ENCODE measurements at places on chromosomes 3 and 15.

GRCh38 chr3:176447369-176447768, 749.9 kb downstream of the TBL1XR1 start:
- DNase-seq, result no peak

DNA sequence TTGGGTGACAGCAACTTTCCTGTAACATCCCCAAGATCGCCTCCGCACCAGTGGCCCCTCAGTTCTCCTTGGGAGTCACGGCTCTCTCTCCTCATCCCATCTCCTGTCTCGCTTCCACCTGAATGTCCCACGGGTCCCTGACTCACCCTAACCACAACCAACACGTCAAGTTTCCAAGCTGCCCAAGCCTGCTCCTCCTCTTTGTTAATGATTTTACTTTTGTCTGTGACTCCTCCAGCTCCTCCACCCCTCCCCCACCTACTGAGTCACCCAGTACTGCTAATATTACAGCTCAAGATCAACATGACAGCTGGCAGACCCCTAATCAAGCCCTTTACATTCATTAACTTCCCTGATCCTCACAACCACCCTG, 39.3 kb downstream of the BDH1 start:
- no peak for DNase-seq

GRCh38 chr3:89912031-89912430, 804.6 kb downstream of the EPHA3 start:
- no peak for DNase-seq

- no peak for DNase-seq
These were observed 22.3 kb downstream of the THRB start for GRCh38 chr3:24472358-24472757.

DNA sequence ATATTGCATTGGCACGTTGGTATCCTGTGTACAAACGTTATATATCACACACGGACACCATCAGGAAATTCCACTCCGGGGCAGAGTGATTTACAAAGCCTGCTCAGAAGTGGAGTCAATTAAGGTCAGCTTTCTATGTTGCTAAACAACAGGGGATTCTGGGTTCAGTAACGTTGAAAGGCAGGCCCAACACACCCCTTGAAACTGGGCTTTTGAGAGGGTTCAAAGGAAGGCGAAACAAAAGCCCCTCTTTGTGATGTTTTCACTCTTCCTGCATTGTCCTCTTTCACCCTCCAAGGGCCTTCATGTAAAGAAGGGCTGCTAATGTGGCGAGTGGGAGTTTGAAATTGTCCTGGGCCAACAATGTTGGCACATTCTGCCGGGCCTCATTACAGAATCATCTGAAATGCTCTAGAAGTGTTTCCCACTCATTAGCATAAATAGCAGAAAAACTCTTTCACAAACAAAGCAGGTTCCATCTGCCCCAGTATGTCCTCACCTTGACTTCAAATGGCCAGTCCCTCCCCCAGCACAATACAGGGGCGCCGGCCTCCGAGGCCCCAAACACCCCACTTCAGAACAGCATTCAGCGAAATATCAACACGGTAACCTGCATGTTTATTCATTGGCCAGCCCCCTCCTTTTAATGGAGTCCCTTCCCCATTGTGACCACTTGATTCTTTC, 76.4 kb downstream of the HES1 start:
- DNase-seq, result no peak

DNA sequence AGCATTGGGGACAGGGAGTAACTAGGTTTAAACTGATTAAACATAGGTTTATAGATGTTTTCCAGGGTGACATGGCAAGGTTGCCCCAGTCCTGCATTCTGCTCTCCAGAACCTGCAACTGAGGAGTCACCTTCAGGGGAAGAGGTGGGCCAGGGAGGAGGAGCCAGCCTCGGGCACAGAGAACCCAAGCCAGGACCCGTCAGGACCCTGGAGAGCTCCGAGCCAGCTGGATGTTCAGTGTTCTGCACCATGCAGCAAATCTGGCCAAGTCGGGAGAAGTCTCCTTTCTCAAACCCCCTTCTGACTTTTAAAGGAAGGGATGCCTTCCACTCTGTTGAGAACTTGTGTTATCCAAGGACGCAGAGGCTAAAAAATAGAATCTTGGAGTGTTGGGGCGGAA, 62.1 kb upstream of the SLC6A11 start:
- no peak for DNase-seq

GRCh38 chr3:77222701-77223100, 182.8 kb downstream of the ROBO2 start:
- DNase-seq, result no peak

DNA sequence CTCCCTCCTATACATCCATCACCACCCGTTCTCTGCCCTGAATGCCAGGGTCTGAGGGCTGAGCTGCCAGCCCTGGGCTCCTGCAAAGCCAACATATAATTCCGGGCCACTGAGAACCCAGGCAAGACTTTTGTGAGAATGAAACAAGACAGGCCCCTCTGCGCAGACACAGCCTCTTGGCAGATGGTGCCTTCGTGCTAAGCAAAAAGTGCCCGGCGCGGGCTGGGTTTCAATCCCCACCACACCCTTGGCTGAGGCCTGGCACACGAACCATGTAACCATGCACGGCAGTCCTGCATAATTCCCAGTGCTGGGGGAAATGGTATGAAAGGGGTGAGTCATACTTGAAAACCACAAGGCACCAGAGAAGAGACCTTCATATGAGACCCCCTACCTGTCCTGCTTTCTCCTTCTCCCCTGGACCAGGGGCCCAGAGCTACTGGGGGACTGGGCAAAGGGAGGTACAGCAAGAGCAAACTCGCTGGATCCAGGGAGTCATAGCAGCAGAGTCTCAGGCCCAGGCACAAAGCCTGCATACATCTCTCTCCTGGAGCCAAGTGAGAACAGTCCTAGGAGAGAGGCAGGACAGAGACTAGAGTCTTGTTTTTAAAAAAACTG, 26.1 kb upstream of the LOXL1 start:
- DNase-seq, result no peak

- no peak for DNase-seq
These were observed 29.0 kb downstream of the ANP32A start for GRCh38 chr15:68791431-68792283.

All from NCI-H510A treated with DMSO at 0.1 percent for 48 hours (cell line).